Mesendoderm (in vitro differentiated cells): ENCODE measurements at places on chromosomes 2 and 18.

- no peaks in the 10 kb centered on the region for H3K4me1 ChIP-seq
- no peak for DNase-seq
- H3K27ac ChIP-seq = no peak overlapping the region
- H3K36me3 ChIP-seq = no peaks in the 10 kb centered on the region
- no peak overlapping the region for H3K4me3 ChIP-seq
Measured at GRCh38 chr18:36525913-36526312, 228.4 kb downstream of the FHOD3 start.

DNA sequence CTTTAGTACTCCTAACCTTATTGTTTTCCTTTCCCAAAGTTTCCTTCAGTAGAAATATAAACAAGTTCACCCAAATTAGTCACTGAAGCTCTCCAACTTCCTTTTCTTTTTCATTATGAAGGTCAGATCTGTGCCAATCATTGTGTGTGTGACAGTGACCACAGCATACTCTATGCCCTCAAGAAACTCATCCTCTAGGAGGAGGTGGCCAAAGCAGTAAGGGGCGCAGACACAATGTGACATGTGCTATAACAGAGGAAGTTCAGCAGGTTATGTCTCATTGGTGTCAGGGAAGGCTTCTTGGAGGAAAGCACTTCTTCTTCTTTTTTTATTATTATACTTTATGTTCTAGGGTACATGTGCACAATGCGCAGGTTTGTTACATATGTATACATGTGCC, 60.0 kb upstream of the PSME4 start:
- no peaks in the 10 kb centered on the region for H3K4me1 ChIP-seq
- no peaks in the 10 kb centered on the region for H3K27me3 ChIP-seq
- no peak overlapping the region for H3K4me3 ChIP-seq

- no peak overlapping the region for H3K27ac ChIP-seq
- no peaks in the 10 kb centered on the region for H3K36me3 ChIP-seq
- no peak overlapping the region for H3K4me3 ChIP-seq
- no peaks in the 10 kb centered on the region for H3K27me3 ChIP-seq
- no peaks in the 10 kb centered on the region for H3K4me1 ChIP-seq
Measured at GRCh38 chr2:160952464-160953254, 207.6 kb upstream of the TANK start.

- H3K4me3 ChIP-seq = no peak overlapping the region
- H3K27me3 ChIP-seq = no peaks in the 10 kb centered on the region
- no peaks in the 10 kb centered on the region for H3K4me1 ChIP-seq
- DNase-seq = peak; percentile 73
- H3K36me3 ChIP-seq = no peaks in the 10 kb centered on the region
Measured at GRCh38 chr2:42086500-42086953, 38.7 kb downstream of the PKDCC start.

- no peak overlapping the region for H3K27ac ChIP-seq
- no peak for DNase-seq
- no peaks in the 10 kb centered on the region for H3K27me3 ChIP-seq
- H3K36me3 ChIP-seq = no peaks in the 10 kb centered on the region
Measured at GRCh38 chr18:52850031-52850560, 510.1 kb downstream of the DCC start.

- DNase-seq = no peak
- H3K4me1 ChIP-seq = no peaks in the 10 kb centered on the region
- no peaks in the 10 kb centered on the region for H3K27me3 ChIP-seq
- H3K4me3 ChIP-seq = no peak overlapping the region
Measured at GRCh38 chr2:71670430-71670795, 217.1 kb downstream of the DYSF start.

DNA sequence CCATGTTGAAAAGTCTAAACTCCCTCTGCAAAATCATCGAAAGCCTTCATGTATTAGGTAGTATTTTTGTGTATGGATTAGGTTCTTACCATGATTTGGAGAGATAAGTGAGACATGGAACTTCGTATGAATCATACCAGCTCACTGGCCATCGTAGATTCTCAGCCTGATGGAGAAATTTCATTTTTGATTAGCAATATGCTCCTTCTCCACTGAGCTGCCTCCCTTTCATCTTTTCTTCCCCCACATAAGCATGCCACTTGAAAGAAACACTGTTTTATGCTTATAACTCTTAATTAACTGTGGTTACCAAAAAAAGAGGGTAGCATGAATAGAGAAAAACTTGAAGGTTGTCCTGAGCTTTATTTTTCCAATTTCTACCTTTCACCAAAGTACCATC, 111.9 kb downstream of the NCK2 start:
- no peaks in the 10 kb centered on the region for H3K36me3 ChIP-seq
- H3K27ac ChIP-seq = no peak overlapping the region
- H3K4me1 ChIP-seq = peaks cover 2% of the 10 kb centered on the region
- no peaks in the 10 kb centered on the region for H3K27me3 ChIP-seq
- no peak overlapping the region for H3K4me3 ChIP-seq

- H3K4me3 ChIP-seq = no peak overlapping the region
- H3K27ac ChIP-seq = no peak overlapping the region
- no peaks in the 10 kb centered on the region for H3K4me1 ChIP-seq
Measured at GRCh38 chr2:30217644-30218337, 13.5 kb upstream of the LBH start.

- no peak overlapping the region for H3K4me3 ChIP-seq
- H3K27me3 ChIP-seq = no peaks in the 10 kb centered on the region
- H3K27ac ChIP-seq = no peak overlapping the region
- H3K4me1 ChIP-seq = peaks cover 5% of the 10 kb centered on the region
Measured at GRCh38 chr2:186559848-186560247, 30.0 kb upstream of the ITGAV start.

DNA sequence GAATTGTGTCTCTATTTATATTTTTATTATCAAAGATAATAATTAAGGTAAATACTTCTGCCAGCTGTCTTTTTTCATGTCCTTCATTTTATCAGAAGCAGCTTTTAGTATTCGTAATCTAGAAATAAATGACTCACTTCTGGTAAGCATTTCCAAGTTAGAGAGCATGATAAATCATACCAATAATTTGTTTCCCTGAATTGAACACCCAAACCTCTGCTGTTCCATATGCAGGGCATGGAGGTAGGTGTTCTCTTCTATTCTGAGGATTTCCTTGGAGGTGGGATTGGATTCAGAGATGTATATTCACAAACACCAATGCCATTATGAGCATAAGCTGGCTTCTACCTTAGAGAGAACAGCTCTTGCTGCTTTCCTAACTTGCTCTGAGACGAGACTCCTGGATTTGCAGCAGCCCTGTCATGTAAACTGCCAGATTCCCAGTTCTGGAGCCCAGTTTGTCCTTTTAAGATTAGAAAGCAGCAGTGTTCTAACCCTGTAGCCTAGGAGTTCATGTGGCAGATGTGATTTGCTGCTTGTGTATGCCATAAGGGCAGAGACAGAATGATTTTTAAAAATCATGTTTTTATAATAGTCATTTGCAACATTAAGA, 47.5 kb downstream of the SKA1 start:
- no peaks in the 10 kb centered on the region for H3K4me1 ChIP-seq
- no peak overlapping the region for H3K27ac ChIP-seq
- DNase-seq = no peak
- H3K36me3 ChIP-seq = no peaks in the 10 kb centered on the region
- H3K4me3 ChIP-seq = no peak overlapping the region
- H3K27me3 ChIP-seq = no peaks in the 10 kb centered on the region

- DNase-seq = no peak
- no peaks in the 10 kb centered on the region for H3K27me3 ChIP-seq
- no peak overlapping the region for H3K27ac ChIP-seq
- no peak overlapping the region for H3K4me3 ChIP-seq
- H3K36me3 ChIP-seq = no peaks in the 10 kb centered on the region
Measured at GRCh38 chr2:65532937-65533336, 100.5 kb upstream of the SPRED2 start.

- H3K27me3 ChIP-seq = no peaks in the 10 kb centered on the region
- H3K4me3 ChIP-seq = no peak overlapping the region
- DNase-seq = peak; percentile 57
- H3K27ac ChIP-seq = no peak overlapping the region
Measured at GRCh38 chr2:157194097-157194688, 63.3 kb upstream of the GALNT5 start.

DNA sequence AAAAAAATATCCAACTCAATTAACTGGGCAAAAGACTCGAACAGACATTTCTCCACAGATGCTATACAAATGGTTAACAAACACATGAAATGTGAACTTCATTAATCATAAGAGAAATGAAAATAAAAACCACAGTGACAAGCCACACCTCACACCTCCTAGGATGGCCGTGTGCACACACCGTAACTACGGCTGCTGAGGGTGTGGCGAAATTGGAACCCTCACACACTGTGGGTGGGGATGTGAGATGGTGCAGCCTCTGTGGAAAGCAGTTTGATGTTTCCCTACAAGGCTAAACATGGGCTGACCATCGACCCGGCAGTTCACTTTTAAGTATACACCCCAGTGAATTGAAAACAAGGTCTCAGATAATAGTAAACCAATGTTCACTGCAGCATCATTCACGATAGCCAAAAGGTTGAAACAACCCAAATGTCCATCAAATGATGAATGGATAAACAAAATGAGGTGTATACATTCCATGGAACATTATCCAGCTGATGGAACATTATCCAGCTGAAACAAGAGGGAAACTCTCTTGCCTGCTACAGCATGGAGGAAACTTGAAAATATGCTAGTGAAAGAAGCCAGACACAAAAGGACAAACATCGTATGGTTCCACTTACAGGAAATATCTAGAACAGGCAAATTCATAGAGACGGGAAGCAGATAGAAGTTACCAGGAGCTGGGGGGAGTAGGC, 32.2 kb downstream of the ZAP70 start:
- no peaks in the 10 kb centered on the region for H3K27me3 ChIP-seq
- no peak for DNase-seq
- no peaks in the 10 kb centered on the region for H3K36me3 ChIP-seq
- H3K4me3 ChIP-seq = no peak overlapping the region
- H3K4me1 ChIP-seq = peaks cover 2% of the 10 kb centered on the region
- H3K27ac ChIP-seq = no peak overlapping the region

GRCh38 chr2:134336352-134336751, 82.5 kb downstream of the MGAT5 start:
- H3K4me3 ChIP-seq = no peak overlapping the region
- peaks cover 2% of the 10 kb centered on the region for H3K4me1 ChIP-seq
- peak; percentile 4 for DNase-seq
- no peaks in the 10 kb centered on the region for H3K36me3 ChIP-seq

DNA sequence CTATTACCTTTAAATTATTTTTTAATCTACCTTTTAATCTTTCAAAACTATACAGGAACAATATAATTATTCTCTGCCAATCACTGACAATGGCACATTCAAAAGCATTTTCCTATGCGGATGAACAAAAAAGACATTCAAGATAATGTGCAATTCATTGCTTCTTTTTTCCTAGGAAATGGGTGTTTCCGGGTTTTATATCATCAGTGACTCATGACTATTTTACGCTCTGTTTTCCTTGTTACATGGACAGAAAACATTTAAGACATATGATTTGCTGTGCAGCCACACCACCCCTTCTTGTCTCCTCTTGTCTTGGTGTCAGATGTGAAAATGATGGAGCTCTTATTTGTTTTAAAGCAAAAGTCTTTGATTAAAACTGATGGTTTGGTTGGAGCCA, 184.7 kb upstream of the LINC00305 start:
- no peaks in the 10 kb centered on the region for H3K27me3 ChIP-seq
- H3K27ac ChIP-seq = no peak overlapping the region

GRCh38 chr2:26952374-26952773, 18.1 kb upstream of the MAPRE3 start:
- H3K27me3 ChIP-seq = no peaks in the 10 kb centered on the region
- no peak overlapping the region for H3K27ac ChIP-seq
- no peaks in the 10 kb centered on the region for H3K36me3 ChIP-seq
- no peaks in the 10 kb centered on the region for H3K4me1 ChIP-seq
- no peak overlapping the region for H3K4me3 ChIP-seq
- DNase-seq = no peak

DNA sequence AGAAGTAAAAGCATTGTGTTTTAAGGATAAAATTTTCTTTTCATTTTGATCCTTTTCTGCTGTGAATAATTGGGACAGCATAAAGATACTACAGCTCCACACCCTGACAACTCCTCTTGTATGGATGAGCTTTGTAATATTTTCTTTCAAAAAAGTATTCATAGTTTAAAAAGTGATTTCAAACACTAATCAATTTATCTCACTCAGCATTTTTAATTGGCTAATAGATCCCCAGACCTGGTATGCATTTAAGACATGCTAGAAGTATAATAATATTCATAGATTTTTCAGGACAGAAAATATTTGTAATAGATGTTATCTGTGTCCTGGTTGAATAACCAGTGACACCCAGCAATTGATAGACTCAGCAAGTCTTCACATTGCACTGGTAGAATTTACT, 510.7 kb downstream of the RIT2 start:
- H3K36me3 ChIP-seq = no peaks in the 10 kb centered on the region
- H3K27ac ChIP-seq = no peak overlapping the region
- no peaks in the 10 kb centered on the region for H3K4me1 ChIP-seq
- DNase-seq = no peak
- H3K27me3 ChIP-seq = no peaks in the 10 kb centered on the region

DNA sequence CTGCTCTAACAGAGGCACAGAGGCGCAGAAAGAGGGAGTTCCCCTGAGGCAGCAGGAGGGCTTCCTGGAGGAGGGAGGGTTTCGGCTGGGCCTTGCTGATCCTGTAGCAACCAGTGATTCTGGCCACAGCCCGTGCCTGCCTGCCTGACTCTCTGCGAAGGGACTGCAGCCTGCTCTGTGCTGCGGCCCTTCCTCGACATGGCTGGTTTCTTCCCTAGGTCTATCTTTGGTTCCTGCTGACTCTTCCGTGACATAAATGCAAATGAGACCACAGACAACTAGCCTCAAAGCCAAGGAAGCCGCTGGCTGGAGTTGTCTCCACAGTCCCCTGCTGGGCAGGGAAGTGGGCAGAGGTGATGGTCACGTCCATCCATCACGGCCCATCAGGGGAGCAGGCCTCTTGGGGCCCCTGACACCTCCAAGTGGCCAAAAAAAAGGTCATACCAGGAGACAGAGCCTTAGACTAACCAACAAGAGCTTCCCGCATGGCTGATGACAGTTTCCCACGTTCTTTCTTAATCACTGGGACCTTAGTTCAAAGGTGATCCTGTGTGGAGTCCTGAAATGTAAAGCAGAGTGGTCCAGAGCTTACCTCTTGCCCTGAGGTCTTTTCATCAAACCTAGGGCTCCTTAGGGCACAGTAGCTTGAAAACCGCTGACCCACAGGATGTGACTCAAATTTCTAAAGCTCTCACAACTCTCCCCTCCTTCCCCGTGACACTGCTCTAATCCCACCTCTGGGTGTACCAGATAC, 55.3 kb downstream of the HS1BP3 start:
- H3K27me3 ChIP-seq = no peaks in the 10 kb centered on the region
- H3K36me3 ChIP-seq = no peaks in the 10 kb centered on the region
- H3K4me1 ChIP-seq = peaks cover 5% of the 10 kb centered on the region
- peak overlapping the region; percentile 4 for H3K27ac ChIP-seq

GRCh38 chr2:55027226-55027625, 23.0 kb downstream of the RTN4 start:
- DNase-seq = no peak
- H3K27me3 ChIP-seq = no peaks in the 10 kb centered on the region
- H3K36me3 ChIP-seq = no peaks in the 10 kb centered on the region
- H3K27ac ChIP-seq = no peak overlapping the region
- H3K4me3 ChIP-seq = no peak overlapping the region
- peaks cover 17% of the 10 kb centered on the region for H3K4me1 ChIP-seq

DNA sequence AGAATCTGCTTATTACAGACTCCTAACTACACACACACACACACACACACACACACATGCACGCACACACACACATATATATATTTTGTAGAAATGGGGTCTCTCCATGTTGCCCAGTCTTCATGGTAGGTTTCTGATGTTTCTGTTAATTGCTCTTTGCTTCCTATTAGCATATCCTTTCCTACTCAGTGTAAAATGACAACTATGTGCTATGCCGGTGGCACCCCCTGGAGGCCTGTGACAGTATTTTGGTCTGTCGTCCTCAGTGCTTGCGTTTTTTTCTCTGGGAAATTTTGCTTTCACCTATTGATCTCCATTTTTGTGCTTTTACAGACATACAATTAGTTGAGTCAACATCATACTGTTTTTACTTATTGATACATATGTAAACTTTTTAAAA, 322.1 kb downstream of the LRRTM1 start:
- H3K4me3 ChIP-seq = no peak overlapping the region
- H3K27ac ChIP-seq = no peak overlapping the region
- H3K4me1 ChIP-seq = no peaks in the 10 kb centered on the region
- peak; percentile 79 for DNase-seq
